ENCODE measurements at places on chromosomes 4 and X.

- DNase-seq = no peak
Measured at GRCh38 chr4:142984871-142985585, 138.9 kb upstream of the INPP4B start.

DNA sequence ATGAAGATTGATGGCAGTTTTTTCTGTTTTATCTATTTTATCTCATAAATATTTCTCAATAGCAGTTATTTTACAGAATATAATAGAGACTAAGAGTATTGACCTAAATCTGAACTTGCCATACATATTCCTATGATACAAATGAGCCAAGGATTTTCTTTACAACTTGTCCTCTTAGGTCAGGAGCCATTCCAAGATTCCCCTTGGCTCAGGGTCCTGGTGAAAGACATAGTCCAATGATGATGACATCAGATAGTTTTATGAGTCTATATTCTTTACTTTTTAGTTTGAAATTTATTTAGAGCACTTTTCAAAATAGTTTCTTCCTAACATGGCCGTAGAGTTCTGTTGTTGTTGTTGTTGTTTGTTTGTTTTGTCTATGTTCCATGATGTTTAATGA, 869.1 kb upstream of the GRID2 start:
- DNase-seq = no peak

DNA sequence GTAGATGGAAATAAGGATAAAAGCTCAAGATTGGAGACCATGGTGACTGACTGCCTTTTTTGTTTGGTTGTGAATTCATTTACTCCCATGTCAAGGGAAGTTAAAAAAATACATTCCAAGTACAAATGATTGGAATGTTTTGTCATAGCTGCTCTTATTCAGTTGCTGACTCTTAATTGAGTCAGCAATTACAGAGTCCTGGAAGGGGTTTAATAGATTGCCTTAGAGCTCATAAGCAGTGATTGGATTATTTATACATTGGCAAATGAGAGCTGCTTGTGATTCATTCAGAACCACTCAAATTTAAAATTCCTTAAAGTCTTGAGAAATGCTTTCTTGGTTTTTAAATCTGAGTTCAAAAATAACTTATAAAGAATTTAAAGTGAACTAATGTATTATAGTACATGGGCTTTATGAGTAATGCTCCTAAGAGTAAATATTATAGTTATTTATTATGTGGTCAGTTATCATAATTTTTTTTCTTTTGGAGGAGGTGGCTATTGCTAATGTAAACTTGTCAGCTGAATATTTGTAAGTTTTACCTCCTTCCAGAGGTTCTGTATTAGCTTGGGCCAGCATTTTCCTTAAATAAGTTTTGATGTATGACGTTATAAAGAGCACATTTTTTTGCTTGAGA, 13.6 kb downstream of the JADE1 start:
- no peak for DNase-seq

DNA sequence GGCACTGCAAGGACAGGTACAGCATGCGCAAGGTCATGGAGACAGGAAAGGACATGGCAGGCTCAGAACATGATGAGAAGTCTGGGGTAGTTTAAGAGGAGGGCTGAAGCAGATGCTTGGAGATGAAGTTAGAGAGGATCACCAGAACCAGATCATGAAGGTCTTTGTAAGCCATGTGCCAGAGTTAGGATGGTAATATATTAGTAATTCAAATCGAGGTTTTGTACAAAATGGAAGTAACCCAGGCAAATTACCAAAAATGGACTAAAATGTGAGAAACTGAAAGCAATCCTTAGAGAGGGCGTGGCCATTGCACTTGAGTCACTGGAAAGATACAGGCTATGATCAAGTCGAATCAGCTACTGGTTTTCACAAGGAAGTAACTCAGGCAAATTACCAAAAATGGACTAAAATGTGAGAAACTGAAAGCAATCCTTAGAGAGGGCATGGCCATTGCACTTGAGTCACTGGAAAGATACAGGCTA, 13.5 kb downstream of the RXFP1 start:
- DNase-seq = no peak

DNA sequence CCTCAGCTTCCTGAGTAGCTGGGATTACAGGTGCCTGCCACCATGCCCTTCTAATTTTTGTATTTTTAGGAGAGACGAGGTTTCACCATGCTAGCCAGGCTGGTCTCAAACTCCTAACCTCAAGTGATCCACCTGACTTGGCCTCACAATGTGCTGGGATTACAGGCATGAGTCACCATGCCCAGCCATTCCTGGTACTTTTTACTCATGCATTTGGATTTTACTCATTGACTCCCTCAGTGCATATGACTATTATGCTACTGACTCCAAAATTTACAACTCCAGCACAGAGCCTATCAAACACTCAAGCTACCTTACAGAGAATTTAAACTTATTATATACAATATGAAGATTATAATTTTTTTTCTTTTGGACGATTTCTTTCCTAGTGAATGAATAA, 199.9 kb downstream of the CXXC4 start:
- no peak for DNase-seq

DNA sequence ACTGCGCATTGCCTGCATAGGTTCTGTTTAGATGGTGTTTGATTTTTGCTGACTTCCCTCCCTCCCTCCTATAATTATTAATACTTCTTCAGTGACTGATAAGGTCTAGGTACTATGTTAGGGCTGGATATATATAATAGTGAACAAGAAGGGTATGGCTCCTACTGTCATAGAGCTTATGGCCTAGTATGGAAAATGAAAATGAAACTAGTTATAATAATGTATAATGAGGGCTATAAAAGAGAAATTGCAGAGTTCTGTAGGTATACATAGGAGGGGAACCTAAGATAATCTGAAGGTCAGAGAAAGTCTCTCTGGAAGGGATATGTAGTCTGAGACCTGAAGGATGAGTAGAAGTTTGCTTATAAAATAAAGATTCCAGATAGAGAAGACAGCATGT, 102.1 kb downstream of the DCK start:
- DNase-seq = no peak

DNA sequence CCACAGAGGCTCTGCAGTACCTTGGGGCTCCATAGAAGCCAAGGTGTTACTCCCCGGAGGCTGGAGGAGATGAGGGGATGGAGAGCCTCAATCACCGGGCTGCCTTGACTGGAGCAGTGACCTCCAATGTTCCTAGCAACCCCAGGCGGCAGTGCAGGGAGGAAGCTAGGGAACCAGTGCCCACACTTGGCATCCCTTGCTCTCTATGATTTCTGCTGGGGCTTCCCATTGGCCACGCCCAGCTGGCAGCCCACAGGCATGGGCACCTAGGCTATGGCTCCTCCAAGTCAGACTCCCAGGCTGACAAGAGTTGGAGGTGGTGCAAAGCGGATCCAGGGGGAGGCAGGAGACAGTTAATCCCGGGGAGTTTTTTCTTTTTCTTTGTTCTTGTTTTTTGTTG, 229.7 kb downstream of the EVC2 start:
- no peak for DNase-seq

DNA sequence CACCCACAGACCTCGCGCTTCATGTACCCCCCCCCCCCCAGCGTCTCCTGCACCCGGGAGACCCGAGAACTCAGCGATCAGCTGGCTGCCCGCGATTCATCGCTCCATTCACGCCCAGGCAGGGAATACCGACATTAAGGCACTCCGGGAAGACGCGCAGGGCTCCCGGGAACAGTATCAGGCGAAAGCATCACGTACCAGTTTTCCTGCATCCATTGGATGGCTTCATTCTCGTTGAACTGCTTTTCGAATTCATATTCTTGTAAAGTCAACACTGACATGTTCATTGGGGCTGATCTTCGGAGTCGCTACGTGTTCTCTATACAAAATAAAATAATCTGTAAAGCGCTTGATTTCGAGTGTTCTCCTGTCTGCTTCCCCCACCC, 373 bp downstream of the ELOVL6 start:
- DNase-seq = no peak

GRCh38 chrX:22247169-22247568, 25.5 kb upstream of the CBLL2 start:
- no peak for DNase-seq

DNA sequence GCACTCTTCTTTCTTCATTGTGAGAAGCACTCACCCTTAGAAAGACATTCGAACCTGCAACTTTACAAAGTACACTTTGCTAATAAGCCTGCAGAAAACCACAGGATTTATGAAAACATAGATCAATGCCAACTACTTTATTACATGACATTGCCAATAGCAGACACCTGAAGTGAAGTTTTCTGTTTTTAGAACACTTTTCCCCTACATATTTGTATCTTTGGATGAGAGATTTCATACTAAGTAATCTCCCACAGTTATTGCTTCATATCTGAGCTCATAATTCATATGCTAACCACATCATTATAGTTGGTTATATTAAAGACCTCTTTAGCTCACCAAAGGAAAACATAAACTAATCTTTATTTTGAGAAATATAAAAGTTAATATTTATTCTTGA, 276.5 kb upstream of the CTSO start:
- DNase-seq = no peak

GRCh38 chr4:178174756-178175155, 732.5 kb upstream of the AGA start:
- no peak for DNase-seq

- no peak for DNase-seq
Measured at GRCh38 chr4:180615746-180616145, 1627.5 kb upstream of the TENM3 start.

DNA sequence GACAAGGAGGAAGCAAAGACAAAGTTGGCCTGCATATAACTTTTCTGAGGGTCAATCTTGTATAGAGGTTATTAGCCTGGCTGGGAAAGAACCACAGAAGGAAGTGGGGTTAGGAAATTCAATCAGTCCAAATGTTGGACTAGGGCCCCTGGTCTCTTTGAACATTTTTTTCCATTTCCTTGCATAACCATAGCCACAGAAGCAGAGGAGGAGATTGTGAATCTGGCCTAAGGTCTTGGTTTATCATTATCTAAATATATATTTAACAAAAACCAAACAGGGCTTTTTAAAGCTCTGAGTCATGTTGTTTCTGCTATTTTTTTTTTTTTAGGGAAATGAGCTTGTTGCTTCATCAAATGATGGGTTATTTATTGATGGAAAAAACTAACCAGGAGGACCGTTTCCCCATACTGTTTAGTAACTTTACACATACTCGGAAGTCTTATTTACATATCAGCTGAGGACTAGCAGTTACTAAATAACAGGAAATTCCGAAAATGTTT, 97.7 kb upstream of the ACSL4 start:
- no peak for DNase-seq

GRCh38 chr4:168648929-168649328, 152.1 kb downstream of the PALLD start:
- DNase-seq = no peak

DNA sequence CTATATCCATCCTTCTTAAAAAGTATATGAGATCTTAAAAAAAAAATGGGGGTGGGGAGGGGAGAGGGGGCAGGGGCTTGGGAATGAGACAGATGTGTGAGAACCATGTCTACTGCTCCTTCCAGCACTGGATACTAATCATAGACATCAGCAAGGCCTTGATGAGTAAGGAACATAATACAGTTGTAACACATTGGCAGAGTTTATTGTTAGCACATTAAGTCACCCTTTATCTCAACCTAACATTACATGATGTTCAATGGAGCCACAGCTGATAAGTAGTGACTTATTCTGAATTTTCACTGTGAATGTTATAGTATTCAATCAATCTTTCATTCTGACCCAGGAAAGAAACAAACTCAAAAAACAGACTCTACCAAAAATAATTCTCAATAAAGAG, 47.3 kb upstream of the KCNE5 start:
- no peak for DNase-seq
